Gastroesophageal sphincter (tissue), 4 donors: ENCODE measurements at places on chromosomes 13 and 19. TPM values are rescaled to one million over a fixed set of nuclear protein-coding genes. Genes with fewer than 3 reads are reported as not detected.

- no peak for ATAC-seq
Measured at GRCh38 chr19:52322429-52322828, 13.6 kb upstream of the ZNF610 start.

- no peak for ATAC-seq
Measured at GRCh38 chr13:79393564-79394249, 12.3 kb downstream of the RBM26 start.

DNA sequence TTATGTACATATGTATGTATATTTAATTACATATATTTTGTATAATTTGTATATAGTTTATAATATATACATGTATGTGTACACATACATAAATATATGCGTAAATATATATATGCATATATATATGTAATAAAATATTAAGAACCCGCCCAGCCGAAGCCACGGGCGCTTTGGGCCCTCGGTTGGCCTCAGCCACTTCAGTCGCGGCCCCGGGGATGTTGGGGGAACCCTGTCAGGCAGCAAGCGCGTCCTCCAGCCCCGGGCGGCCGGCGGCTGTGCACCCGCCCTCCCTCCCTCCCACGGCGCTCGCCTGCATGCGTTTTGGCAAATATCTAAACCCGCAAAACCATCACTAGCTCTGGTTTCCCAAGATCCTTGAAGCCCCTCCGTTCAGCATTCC, 7.9 kb upstream of the ZNF606 start:
- ATAC-seq = no peak

- ATAC-seq = no peak
Measured at GRCh38 chr13:110162866-110163658, 143.9 kb downstream of the COL4A1 start.

Gene C19orf12
- total RNA-seq = 55.0 TPM

GRCh38 chr19:8610936-8611300, 403 bp upstream of the ADAMTS10 start:
- ATAC-seq = no peak

DNA sequence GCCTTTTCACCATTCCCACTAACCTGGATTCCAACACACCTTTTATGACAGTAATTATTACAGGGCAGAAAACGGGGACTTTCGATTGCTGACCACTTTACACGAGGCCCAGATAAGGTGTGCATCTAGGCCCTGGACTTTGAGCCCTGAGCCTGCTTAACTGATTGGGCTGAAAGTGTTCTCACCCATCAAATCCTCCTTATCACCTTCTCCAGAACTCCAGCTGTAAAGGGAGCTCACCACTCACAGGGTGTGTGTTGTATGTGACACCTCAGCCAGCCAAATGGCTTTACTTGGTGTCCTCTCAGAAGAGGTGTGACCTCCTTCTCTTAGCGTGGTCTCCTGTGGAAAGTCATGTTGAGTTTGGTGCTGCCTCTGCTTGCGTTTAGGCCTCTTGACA, 36.5 kb downstream of the SIPA1L3 start:
- no peak for ATAC-seq

GRCh38 chr19:38700902-38701454, 43.3 kb downstream of the CAPN12 start:
- ATAC-seq = no peak

DNA sequence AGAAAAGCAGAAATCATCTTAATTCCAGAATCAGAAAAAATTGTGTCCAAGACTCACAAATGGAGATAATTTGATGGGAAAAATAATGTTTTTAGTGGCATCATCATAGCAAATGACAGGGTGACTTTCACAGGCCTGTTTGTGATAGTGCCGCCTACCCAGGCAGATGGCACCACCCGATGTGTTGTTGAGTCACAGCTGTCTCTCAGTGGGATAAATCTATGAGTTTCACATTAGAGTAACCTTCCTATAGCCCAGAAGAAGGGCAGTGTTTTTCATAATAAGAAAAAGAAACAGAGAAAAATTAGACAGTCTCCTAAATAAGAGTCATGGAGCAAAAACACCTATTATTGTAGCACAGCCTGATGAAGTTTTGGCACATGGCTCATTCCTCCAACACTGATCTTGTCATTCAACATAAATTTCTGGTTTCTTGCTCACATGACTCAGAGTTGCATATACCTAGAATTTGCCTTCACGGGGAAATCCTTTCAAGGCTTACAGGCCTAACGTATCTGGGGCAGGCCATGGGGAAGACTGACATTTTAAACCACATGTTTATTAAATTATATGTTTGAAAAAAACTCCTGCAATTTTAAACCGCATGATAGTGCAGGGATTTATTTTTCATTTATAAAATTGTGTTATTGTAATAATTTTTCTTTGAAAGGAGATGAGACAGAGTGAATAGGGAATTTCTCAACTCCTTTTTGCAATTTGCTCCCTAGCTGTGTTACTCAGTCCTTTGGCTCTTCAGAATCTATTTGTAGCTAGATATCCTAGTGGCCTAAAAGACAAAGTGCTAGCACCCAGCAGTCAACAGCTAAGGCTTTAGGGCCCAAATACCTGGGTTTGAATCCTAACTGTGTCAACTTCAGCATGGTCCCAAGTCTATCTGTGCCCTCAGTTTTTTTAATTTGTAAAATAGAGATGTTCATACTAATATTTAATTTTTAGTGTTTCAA, 393.7 kb downstream of the NDFIP2 start:
- no peak for ATAC-seq

DNA sequence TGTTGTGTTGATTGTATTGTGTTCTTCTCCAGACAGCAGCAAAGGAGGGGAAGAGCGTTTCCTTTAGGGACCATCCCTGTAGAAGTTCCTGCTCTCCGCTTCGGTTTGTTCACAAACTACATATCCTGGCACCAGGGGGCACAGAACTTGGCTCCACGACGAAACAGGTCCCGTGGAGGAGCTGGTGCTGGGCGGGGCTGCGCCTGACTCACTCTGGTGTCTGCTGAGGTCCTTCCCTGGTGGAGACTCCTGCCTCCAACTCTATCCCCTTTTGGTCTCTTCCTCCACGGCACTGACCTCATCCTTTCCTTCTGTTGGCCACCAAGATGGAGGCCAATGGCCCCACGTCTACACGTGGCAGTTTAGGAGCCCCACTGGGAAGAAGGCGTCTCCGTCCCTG, 14.7 kb downstream of the TMPRSS9 start:
- no peak for ATAC-seq

Gene SERPINE3
- not detected for total RNA-seq

GRCh38 chr19:16445238-16446107, 26.3 kb downstream of the EPS15L1 start:
- no peak for ATAC-seq

DNA sequence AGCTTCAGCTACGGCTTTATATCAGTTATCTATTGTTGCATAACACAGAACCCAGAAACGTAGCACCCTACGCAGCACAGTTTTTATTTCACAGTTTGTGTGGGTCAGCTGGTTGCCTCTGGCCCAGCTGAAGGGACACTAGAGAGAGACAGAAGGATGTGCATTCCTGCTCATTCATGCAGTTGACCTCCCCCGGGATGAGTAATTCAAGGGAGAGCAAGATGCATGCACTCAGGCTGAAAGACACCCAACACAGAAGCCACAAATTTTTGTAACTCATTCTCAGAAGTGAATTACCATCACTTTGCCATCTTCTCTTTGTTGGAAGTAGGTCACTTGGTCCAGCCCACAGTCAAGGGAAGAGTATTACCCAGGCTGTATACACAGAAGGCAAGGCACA, 89.5 kb downstream of the EFNB2 start:
- ATAC-seq = no peak

DNA sequence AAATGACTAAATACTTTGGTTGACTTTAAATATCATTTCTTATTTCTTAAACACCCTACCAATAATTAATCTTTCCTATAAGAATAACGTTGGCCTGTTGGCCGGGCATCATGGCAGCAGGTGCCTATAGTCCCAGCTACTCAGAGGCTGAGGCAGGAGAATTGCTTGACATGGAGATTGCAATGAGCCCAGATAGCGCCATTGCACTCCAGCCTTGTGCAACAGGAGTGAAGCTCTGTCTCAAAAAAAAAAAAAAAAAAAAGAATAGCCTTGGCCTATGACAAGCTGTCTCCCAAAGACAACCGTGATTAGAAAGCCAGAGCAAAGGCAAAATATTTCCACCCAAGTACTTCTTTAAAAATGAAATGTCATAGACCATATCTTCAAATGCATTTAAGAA, 24.5 kb upstream of the KCTD4 start:
- ATAC-seq = no peak

DNA sequence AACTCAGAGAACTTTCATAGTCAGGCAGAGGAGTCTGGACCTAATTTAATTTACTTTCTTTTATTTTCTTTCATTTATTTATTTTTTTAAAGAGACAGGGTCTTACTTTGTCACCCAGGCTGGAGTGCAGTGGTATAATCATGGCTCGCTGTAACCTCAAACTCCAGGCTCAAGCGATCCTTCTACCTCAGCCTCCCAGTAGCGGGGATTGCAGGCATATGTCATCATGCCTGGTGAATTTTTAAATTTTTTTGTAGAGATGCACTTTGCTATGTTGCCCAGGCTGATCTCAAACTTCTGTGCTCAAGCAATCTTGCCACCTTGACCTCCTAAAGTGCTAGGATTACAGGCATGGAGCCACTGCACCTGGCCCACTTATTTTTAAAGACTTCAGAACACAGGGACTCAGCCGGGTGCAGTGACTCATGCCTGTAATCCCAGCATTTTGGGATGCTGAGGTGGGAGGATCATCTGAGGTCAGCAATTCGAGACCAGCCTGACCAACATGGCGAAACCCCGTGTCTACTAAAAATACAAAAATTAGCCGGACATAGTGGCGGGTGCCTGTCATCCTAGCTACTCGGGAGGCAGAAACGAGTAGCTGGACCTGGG, 50.6 kb downstream of the KLF5 start:
- no peak for ATAC-seq

DNA sequence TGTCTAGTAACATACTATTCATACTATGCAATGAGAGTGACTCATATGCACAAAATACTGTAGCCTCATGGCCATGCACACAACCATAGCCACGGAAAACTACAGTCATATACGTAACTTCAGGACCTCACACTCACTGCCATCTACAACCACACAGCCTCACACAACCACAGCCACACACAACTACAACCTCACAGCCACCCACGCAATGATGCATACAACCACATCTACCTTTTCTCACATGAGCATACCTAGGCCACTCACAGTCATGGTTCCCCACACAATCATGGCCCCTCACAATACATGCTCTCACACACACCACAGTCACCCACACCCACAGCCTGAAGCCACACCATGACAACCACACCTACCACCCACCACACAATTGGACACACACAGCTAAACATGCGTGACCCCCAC, 8.7 kb upstream of the TNFSF14 start:
- no peak for ATAC-seq

DNA sequence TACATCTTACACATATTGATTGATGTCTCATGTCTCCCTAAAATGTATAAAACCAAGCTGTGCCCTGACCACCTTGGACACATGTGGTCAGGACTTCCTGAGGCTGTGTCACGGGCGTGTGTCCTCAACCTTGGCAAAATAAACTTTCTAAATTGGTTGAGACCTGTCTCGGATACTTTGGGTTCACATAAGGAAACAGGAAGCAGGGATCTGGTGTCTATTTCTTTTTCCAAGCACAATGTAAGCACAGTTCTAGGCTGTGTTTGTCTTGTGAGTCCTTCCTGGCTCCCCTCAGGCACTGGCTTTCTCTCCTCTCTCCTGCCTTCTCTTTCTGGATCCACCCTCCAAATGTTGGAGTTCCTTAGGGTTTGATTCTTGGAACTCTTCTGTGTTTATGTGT, 27.6 kb upstream of the TPT1 start:
- no peak for ATAC-seq

DNA sequence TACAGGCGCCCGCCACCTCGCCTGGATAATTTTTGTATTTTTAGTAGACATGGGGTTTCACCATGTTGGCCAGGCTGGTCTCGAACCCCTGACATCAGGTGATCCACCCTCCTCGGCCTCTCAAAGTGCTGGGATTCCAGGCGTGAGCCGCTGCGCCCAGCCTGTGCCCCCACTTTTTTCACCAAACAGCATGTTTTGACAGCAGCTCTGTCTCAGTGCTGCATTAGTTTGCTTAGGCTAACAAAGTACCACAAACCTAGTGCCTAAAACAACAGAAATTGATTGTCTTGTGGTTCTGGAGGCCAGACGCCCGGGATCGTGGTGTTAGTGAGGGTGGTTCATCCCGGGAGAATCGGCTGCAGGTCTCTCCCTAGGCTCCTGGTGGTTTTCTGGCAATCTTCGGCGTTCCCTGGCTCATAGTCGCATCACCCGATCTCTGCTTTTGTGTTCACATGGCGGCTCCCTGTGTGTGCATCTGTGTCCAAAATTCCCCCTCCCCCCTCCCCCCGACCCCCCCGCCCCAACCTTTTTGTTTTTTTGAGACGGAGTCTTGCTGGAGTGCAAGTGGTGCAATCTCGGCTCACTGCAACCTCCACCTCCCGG, 30.0 kb downstream of the MYH14 start:
- ATAC-seq = no peak

DNA sequence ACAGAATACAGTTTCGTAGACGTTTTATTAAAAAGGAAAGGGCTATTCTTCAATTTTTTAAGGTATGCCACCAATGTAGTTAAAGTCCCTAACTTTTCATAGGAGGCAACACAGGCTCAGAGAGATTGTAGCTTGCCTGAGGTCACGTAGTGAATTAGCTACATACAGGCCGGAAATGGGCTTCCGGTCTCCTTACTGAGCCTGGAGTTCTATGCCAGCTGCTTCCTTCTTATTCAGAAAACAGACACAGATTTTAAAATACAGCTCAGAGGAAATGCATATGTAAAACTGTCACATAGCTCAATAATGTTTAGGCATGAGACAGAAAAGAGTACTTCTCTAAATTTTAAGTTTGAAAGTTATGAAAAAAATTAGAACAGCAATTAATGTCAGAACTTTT, 85.4 kb upstream of the TUBA3C start:
- no peak for ATAC-seq

- ATAC-seq = no peak
Measured at GRCh38 chr13:99486996-99487395, 14.3 kb upstream of the TM9SF2 start.

Gene SPACA4
- total RNA-seq = not detected
